ENCODE measurements at places on chromosomes 6 and 20. TPM values are rescaled to one million over a fixed set of nuclear protein-coding genes. Genes with fewer than 3 reads are reported as not detected.

GRCh38 chr6:119197271-119197670, 118.8 kb upstream of the FAM184A start:
- no peak for DNase-seq

Gene BANF2
- total RNA-seq: not detected

Gene HNF4A
- not detected for total RNA-seq

Gene INSM1
- not detected for total RNA-seq

Gene TNNC2
- 0.45 TPM for total RNA-seq

Gene GRM1
- under 0.01 TPM for total RNA-seq

- DNase-seq: no peak
These were observed 159.8 kb upstream of the TSHZ2 start for GRCh38 chr20:52812231-52812847.

DNA sequence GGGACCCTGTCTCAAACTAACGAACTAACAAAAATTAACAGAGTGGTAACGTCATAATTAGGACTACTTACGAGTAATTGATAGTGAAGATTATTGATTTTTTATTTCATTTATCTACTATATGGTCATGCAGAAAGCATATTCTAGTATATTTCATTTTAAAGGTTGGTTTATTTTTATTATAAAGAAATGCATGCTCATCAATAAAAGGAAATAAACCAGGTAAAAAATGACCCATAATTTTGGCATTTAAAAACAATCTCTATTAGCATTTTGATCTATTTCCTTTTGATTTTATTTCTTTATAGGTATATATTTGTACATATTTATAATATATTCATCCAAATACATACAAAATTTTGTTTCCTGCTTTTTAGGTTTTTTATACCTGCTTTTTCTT, 401.4 kb upstream of the ID4 start:
- DNase-seq: no peak

DNA sequence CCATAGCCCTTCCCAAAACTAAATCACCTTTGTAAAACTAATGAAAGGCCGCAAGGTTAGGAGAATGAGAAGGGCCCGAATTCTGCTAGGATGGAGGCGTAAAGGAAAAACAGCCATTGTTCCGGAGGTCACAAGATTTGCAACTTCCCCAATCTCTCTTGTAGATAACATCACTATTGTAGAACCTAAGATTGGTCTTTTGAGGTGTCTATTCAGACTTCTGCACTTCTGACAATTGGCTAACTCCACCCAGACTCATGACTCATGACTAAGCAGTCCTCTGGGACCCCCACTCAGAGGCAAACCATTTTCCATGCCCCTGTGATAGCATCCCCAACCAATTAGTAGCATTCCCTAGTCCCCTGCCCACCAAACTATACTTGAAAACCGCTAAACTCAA, 210.5 kb upstream of the SHLD1 start:
- DNase-seq: no peak

Gene CALHM5
- total RNA-seq: 6.8 TPM

- no peak for DNase-seq
These were observed 29.2 kb downstream of the CDH22 start for GRCh38 chr20:46279103-46279502.

Gene DEFB132
- not detected for total RNA-seq

DNA sequence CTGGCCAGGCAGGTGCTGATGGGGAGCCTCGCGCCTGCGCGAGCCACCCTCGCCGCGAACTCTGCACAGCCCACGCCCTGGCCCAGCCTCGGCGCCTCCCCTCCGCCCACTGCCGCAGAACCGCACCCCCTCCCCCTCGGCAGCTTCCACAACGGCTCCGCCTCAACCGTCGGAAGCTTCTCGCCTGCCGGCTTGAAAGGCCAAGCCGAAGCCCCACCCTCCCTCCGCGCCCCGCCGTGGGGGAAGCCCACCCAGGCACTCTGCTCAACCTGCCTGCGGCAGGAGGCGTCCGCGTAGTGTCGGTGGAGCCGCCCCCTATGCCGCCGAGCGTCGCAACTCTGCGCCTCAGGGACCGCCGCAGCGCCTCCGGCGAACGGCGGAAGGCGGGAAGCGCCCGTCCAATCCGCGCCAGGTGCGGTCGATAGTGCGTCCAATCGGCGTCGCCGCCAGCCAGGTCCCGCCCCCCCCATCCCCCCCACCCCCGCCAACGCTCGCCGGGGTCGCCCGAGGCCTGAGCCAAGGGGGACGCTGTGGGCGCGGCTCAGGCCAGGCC, at the start of gene SYCP2:
Gene SYCP2 (minus strand): TSS at position 342 of the 553 bp plus-strand sequence. CDS start 11,224 bp downstream, outside the sequence.
- peak; percentile 12 for DNase-seq

DNA sequence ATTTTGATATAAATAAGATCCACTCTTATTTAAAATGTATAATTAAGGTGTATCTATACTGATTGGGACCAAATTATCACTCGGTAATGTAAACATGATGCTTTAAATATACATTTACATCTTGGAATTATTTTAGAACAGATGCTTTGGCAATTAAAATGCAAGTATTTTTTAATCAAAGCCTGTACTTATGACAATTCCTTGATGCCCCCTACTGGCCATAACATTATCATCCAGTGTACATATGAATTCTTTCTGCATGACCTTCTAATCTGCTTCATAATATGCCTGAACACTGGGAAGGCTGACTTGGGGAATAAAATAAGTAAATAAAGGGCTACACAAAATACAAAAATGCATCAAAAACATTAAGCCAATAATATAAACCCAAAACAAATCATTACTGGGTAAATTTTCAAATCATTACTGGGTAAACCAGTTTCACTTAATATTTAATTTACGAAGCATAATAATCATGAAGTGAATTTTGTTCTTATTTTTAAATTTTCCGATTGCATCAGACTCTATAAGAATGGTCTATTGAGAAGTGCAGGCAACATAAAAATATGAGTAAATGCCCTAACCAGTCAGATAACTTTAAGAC, 65.1 kb downstream of the CGA start:
- DNase-seq: peak; percentile 77

- DNase-seq: no peak
These were observed 318.2 kb upstream of the POU3F2 start for GRCh38 chr6:98516206-98516605.

Gene HAO1
- not detected for total RNA-seq

Gene BMP7
- not detected for total RNA-seq

- DNase-seq: no peak
These were observed 98.1 kb downstream of the YTHDF1 start for GRCh38 chr20:63117661-63118302.

- DNase-seq: peak; percentile 27
These were observed 186.8 kb downstream of the UBE3D start for GRCh38 chr6:82878812-82879211.

Gene CDKAL1
- total RNA-seq: 11.3 TPM

- DNase-seq: no peak
These were observed 533 bp upstream of the RSPO3 start for GRCh38 chr6:127117979-127118297.

DNA sequence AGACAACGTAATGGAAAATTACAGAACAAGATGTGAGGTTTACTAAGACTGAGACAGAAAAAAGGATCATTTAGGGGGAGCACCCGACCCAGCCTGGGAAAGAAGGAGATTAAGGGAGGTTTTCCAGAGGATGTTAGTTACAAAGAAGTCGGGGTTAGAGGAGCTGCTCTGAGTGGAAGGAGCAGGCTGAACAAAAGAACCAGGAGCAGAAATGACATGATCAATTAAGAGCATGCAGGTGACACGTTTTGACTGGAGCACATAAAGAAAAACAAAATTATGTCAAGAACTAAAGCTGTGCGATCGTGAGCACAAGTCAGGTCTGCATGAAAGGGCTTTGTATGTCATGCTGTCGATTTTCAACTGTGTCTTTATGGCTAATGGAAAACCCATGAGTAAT, 417.3 kb upstream of the MARCKS start:
- no peak for DNase-seq

Gene IRF4
- total RNA-seq: not detected

- DNase-seq: no peak
These were observed 9.3 kb upstream of the TRAF3IP2 start for GRCh38 chr6:111614833-111615582.

Gene CLDN20
- total RNA-seq: not detected

Gene TCF15
- not detected for total RNA-seq

GRCh38 chr6:1063671-1064355, 248.1 kb upstream of the FOXQ1 start:
- DNase-seq: peak; percentile 54

Gene DLK2
- 0.36 TPM for total RNA-seq

GRCh38 chr6:14310960-14311359, 193.4 kb downstream of the CD83 start:
- DNase-seq: peak; percentile 61

Gene F13A1
- not detected for total RNA-seq
